ENCODE measurements at places on chromosomes 7 and 10. TPM values are rescaled to one million over a fixed set of nuclear protein-coding genes. Genes with fewer than 3 reads are reported as not detected.

GRCh38 chr10:132135053-132135872, 51.5 kb upstream of the DPYSL4 start:
- no peak for DNase-seq

GRCh38 chr7:80785961-80786536, 132.8 kb downstream of the SEMA3C start:
- no peak for DNase-seq

- peak; percentile 77 for DNase-seq
Measured at GRCh38 chr10:6203331-6204062, 765 bp downstream of the PFKFB3 start.

Gene PRTFDC1
- 9.8 TPM for total RNA-seq

DNA sequence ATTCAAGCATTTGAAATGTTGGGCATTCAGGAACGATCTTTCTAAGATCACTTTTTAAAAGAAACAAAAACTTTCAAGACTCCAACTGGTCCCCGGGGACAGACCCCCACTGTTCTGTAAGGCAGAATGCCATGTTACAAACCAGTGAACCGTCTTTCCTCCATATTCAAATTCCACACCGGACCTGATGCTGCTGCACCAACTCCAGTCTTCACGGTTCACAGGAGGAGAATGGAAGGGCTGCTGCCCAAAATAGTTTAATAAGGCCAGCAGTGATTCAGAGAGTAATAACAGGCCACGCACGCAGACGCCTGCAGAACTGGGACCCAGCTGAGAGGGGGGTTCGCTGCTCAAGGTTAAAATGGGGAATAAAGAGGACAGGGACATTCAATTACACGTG, 47.2 kb downstream of the OSBPL3 start:
- peak; percentile 41 for DNase-seq
